ENCODE measurements at places on chromosomes 3 and 15.

DNA sequence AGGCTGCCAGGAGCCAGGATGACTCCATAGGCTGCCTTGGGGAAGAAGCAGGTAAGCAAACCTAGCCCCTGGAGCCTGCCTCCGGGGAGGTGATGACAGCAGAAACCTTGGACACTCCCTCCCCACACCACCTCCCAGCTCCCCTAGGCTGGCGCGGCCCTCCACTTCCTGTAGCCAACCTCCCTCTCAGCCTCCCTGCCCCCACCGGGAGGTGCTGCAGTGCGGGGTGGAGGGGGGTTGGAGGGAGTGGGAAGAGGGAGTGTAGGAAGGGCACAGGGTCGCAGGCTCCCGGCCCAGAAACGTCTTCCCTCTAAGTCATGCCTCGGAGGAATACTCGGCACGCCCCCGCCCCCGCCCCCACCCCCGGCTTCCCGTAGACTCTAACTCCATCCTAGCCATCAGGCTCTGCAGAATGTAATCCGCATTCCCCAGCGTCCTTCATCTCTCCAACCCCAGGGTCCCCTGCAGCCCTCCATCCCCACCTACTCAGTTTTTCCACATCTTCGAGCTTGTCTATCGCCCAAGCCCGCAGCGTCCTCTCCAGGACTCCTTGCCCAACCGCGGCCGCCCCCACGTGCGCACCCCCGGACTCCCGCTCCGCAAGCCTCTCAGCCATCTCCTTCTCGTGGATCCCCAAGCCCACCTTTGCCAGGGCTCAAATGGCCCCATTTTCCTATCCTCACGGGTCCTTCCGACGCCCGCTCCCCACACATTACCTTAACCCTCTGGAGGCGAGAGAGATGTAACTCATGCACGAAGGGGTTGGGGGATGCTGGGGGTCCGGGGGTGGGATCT is 528 bp downstream of the LPCAT4 start:
- H3K4me1 ChIP-seq: peaks cover 38% of the 10 kb centered on the region
- H3K27me3 ChIP-seq: no peaks in the 10 kb centered on the region
- H3K27ac ChIP-seq: peak overlapping the region; percentile 93
- peaks cover 8% of the 10 kb centered on the region for H3K36me3 ChIP-seq
- peak overlapping the region; percentile 98 for H3K4me3 ChIP-seq

DNA sequence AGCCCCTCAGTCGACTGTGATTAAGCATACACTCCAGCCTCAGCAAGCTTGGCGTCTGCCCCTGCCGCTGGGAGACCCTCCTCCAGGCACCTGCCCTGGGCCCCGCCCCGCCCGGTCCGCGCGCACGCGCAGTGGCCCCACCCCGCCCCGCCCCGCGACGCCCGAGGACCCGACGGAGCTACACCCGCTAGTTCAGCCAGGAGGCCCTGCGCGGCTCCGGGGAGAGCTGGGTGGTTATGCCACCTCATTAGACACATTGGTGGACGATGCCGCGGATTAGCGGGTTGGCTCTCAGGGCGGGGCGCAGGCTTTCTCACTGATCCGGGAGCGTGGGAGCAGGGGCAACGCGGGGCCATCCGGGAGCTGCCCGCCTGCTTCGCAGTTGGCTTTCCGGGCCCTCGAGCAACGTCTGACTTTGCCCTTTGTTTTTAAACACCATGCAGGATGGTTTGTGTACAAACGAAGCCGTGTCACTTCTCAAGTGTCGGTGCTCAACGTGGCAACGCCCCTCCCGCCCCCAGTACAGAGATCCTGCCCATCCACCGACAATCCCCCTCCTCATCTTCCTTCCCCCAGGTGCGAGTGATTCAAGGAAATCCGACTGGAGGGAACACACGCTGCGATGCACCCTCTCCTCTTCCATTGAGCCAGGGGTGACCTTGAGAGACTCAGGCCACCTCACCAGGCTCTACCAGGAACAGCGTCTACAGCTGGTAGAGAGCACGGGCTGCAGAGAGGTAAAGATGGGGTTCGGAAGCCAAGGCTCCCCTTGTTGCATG is 109.3 kb downstream of the SHQ1 start:
- H3K36me3 ChIP-seq: peaks cover 2% of the 10 kb centered on the region
- peaks cover 21% of the 10 kb centered on the region for H3K4me1 ChIP-seq
- H3K4me3 ChIP-seq: peak overlapping the region; percentile 79
- no peaks in the 10 kb centered on the region for H3K27me3 ChIP-seq
- peak; percentile 38 for DNase-seq

DNA sequence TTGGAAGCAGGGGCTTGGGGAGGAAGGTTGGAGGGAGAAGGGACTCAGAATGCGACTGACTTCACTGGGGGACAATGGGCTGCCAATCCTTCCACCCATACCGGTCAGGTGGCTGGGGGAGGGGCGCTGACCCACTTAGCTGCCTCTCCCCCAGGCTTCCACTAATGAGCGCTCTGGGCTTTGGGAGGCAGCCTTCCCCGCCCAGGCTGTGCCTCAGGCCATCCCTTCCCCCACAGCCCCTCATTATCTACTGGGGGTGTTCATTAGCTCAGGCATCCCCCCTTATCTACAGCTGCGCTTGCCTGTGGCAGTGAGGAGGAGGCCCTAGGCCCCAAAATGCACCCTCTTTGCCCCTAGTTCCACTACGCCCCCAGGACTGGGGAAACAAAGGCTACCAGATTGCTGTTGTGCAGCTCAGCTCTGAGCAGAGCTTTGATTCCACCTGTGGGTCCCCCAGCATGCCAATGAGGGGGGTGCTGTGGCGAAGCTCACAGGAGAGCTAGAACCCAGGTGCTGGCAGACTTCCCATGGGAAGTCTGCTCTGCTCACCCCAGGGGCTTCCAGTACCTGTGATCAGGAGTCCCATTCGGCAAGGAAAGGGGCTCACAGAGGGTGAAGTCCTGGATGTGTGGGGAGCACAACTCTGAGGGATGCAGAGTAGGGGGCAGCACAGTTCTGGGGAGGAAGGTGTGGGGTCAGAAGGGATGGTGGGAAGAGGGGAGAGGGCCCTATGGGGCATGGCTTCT is 29.4 kb upstream of the SEMA3F start:
- no peak for DNase-seq
- no peak overlapping the region for H3K4me3 ChIP-seq
- H3K4me1 ChIP-seq: peaks cover 11% of the 10 kb centered on the region
- H3K27me3 ChIP-seq: no peaks in the 10 kb centered on the region
- peaks cover 21% of the 10 kb centered on the region for H3K36me3 ChIP-seq

DNA sequence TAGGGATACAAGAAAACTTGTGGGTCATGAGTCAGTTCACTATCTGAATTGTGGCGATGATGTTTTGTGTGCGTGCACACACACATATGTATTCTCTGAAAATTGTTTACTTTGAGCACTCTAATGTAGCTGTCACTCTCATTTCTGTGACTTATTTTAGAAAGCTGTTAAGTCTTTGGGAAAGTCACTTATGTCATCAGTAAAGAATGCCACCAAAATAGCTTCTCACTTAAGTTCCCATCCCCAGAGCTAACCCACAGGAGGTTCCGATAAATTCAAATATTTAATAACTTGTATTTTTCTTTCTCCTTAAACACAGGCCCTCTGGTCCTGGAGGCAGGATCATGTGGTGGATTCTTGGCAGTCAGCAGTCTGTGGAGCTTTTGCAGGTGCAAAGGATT is 138.3 kb downstream of the LRIG1 start:
- no peak overlapping the region for H3K27ac ChIP-seq
- no peaks in the 10 kb centered on the region for H3K27me3 ChIP-seq
- H3K36me3 ChIP-seq: peaks cover 7% of the 10 kb centered on the region
- DNase-seq: no peak
- H3K4me3 ChIP-seq: no peak overlapping the region

GRCh38 chr3:44643024-44643423 is 5.5 kb upstream of the ZNF35 start:
- no peak overlapping the region for H3K27ac ChIP-seq
- DNase-seq: no peak

DNA sequence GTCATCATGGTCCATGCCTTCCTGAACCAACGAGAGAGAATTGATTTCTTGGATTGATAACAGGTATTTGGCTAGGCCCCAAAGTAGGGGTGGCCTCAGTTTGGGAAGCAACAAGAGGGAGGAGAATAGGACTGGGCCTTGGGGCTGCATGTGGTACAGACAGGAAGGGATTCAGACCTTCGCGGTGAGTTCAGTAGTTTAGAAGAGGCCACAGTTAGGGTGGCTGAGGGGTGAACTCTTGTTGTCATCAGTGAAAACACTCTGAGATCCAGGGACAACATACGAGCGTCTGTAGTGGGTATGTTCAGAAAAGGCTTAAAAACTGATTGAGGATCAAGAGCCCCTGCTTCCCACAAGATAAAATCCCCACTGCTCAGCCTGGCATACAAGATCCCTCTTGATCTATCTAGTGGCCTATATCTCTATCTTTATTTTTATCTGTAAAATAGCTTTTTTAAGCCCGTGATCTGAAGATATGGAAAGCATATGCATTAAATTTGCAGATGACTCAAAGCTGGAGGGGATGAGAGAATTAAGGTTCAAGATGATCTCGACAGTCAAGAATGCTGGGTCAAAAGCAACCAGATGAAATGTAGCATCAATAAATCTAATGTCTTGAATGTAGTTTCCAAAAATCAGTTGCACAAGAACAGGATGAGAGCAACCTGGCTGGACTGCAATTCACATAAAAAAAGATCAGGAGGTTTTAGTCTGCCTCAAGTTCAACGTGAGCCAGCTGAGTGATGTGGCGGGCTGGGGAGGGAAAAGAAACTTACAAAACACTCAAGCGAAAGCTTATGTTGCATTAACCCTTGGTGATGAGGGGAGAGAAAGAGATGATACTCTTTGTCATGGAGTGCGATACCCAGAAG is 221.1 kb upstream of the TLE3 start:
- H3K4me3 ChIP-seq: no peak overlapping the region
- no peak overlapping the region for H3K27ac ChIP-seq
- peaks cover 1% of the 10 kb centered on the region for H3K36me3 ChIP-seq
- H3K4me1 ChIP-seq: peaks cover 15% of the 10 kb centered on the region

- no peaks in the 10 kb centered on the region for H3K4me1 ChIP-seq
- no peak overlapping the region for H3K4me3 ChIP-seq
- no peak overlapping the region for H3K27ac ChIP-seq
- H3K27me3 ChIP-seq: peaks cover 64% of the 10 kb centered on the region
Observed at GRCh38 chr15:81118361-81118760, 15.7 kb upstream of the CFAP161 start.

GRCh38 chr3:52254608-52255007 is 9.0 kb downstream of the PPM1M start:
- peaks cover 82% of the 10 kb centered on the region for H3K36me3 ChIP-seq
- peak overlapping the region; percentile 97 for H3K27ac ChIP-seq
- DNase-seq: no peak
- no peaks in the 10 kb centered on the region for H3K27me3 ChIP-seq
- no peak overlapping the region for H3K4me3 ChIP-seq
- H3K4me1 ChIP-seq: peaks cover 81% of the 10 kb centered on the region

DNA sequence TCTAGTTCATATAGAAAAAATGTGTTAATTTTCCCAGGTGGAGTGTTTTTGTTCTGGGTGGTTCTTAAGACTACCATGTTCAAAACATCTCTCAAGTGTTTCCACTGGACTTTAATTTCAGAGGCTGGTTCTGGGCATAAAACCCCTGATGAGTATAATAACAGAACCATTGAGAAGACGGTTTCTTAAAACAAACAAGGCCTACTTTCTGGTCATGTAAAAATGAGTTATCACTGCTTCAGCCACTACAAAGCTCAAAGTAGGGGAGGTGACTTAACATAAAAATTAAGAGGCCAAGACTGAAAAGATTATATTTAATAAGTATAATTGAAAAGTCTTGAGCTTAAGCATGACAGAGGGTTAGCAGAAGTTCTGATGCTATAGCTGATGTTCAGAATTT is 33.8 kb downstream of the RYR3 start:
- no peaks in the 10 kb centered on the region for H3K27me3 ChIP-seq
- DNase-seq: no peak
- no peaks in the 10 kb centered on the region for H3K36me3 ChIP-seq
- H3K4me1 ChIP-seq: no peaks in the 10 kb centered on the region
- no peak overlapping the region for H3K27ac ChIP-seq
- no peak overlapping the region for H3K4me3 ChIP-seq

- H3K4me1 ChIP-seq: peaks cover 21% of the 10 kb centered on the region
- H3K27me3 ChIP-seq: peaks cover 44% of the 10 kb centered on the region
- peaks cover 4% of the 10 kb centered on the region for H3K36me3 ChIP-seq
- no peak overlapping the region for H3K27ac ChIP-seq
Observed at GRCh38 chr3:50156549-50157493, 1.7 kb downstream of the SEMA3F start.

GRCh38 chr15:64460724-64461720 is 644 bp downstream of the ZNF609 start:
- H3K27ac ChIP-seq: peak overlapping the region; percentile 84
- no peak for DNase-seq
- H3K36me3 ChIP-seq: peaks cover 11% of the 10 kb centered on the region
- peaks cover 50% of the 10 kb centered on the region for H3K4me1 ChIP-seq

GRCh38 chr3:42119561-42120355 is 28.6 kb downstream of the TRAK1 start:
- no peak for DNase-seq
- H3K4me3 ChIP-seq: no peak overlapping the region
- H3K36me3 ChIP-seq: peaks cover 2% of the 10 kb centered on the region

- peaks cover 12% of the 10 kb centered on the region for H3K27me3 ChIP-seq
- DNase-seq: peak; percentile 20
- H3K27ac ChIP-seq: no peak overlapping the region
Observed at GRCh38 chr3:124928333-124929202, 6.0 kb downstream of the MUC13 start.

GRCh38 chr3:48186631-48187300 is 1.5 kb downstream of the CDC25A start:
- no peak for DNase-seq
- peaks cover 14% of the 10 kb centered on the region for H3K4me1 ChIP-seq
- H3K4me3 ChIP-seq: peak overlapping the region; percentile 95
- peaks cover 16% of the 10 kb centered on the region for H3K27me3 ChIP-seq
- peak overlapping the region; percentile 41 for H3K27ac ChIP-seq

DNA sequence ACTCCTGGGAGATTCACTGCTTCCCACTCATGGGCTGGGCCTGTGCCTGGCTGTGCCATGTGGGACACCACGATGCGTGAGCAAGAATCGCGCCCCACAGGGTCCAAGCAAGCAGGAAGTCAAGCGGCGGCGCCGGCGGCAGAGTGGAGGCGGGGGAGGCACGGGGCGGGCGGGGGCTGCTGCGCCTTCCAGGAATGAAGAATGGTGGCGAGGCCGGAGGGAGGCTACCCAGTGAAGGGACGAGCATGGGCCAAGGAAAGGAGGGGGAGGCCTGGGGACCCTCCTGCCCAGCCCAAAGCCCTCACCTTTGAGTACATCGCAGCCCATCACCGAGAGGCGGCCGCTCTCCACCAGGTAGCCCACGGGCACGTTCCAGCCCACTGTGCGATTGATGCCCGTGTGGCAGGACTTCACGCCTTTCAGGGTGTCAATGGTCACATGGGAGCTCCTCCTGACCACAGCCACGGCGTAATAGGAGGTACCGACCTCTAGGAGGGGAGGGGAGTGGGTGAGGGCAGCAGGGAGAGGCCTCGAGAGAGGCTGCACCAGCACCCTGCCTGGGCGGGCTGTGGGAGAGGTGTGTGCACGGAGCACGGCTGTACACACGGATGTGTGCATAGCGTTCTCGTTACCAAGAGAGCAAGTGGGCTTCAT is 5.5 kb downstream of the MELTF start:
- no peak overlapping the region for H3K27ac ChIP-seq
- no peak for DNase-seq
- peaks cover 3% of the 10 kb centered on the region for H3K36me3 ChIP-seq
- no peak overlapping the region for H3K4me3 ChIP-seq
- no peaks in the 10 kb centered on the region for H3K27me3 ChIP-seq

- H3K4me3 ChIP-seq: no peak overlapping the region
- H3K36me3 ChIP-seq: peaks cover 35% of the 10 kb centered on the region
- H3K27ac ChIP-seq: no peak overlapping the region
- H3K4me1 ChIP-seq: peaks cover 8% of the 10 kb centered on the region
Observed at GRCh38 chr15:74453925-74454763, 6.8 kb downstream of the UBL7 start.

- H3K36me3 ChIP-seq: no peaks in the 10 kb centered on the region
- H3K4me1 ChIP-seq: no peaks in the 10 kb centered on the region
- no peak overlapping the region for H3K4me3 ChIP-seq
- no peak for DNase-seq
Observed at GRCh38 chr3:9067352-9067975, 104.2 kb upstream of the RAD18 start.

Measured in central memory CD8-positive, alpha-beta T cell (primary cell).